ENCODE measurements at places on chromosomes 2 and 18.

GRCh38 chr2:174198846-174199564, 49.3 kb downstream of the OLA1 start:
- no peak for DNase-seq

GRCh38 chr2:203122317-203122986, 107.8 kb downstream of the NBEAL1 start:
- peak; percentile 6 for DNase-seq

DNA sequence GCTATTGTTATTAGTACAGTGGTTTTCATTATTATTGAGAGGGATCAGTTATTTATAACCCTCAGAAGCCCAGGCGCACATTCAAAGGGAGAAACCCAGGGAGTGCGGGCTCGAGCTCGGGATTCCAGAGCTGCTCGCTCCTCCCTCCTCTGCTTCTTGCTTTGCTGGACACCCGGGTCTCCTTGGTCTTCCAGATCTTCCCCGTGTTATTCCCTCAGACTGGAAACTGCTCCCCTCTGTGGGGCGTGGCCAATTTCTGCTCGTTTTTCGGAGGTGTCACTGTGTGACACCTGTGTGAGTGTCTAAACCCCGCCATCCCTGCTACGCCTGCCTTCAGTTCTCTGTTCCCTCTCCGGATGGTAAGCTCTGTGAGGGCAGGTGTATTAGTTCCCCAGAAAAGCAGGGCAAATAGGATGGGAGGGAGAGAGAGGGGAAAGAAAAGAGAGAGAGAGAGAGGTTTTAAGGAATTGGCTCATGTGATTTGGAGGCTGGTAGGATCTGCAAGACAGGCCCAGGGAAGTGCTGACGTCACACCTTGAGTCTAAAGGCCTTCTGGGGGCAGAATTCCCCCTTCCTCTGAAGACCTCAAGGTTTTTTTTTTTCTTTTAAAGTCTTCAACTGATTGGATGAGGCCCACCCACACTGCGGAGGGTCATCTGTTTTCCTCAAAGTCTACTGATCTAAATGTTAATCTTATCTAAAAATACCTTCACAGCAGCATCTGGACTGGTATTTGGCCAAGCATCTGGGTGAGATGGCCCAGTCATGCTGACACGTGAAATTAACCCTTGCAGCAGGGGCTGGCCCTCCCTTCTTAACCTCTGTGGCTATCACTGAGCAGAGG, 457.3 kb upstream of the ID2 start:
- DNase-seq: no peak

GRCh38 chr18:55153346-55153745, 194.1 kb upstream of the CCDC68 start:
- no peak for DNase-seq

DNA sequence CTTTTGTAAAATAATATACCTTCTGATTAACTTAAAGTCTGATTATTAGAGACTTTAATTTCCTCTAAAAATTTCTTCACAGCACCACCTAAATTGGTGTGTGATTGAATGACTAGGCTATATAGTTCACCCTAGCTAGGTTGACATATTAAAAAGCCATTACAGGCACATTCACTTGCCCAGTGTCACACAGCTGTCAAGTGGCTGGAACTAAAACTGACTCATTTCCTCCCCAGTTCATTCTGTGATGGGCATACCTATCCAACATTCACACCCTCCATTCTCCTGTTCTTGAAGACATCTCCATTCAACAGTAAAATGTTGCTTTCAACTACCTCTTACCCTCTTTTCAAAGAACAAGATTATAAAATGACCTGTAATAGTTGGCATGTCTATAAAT, 334.5 kb downstream of the ARHGAP15 start:
- DNase-seq: no peak

GRCh38 chr18:36095936-36096519, 28.7 kb upstream of the RPRD1A start:
- peak; percentile 68 for DNase-seq

DNA sequence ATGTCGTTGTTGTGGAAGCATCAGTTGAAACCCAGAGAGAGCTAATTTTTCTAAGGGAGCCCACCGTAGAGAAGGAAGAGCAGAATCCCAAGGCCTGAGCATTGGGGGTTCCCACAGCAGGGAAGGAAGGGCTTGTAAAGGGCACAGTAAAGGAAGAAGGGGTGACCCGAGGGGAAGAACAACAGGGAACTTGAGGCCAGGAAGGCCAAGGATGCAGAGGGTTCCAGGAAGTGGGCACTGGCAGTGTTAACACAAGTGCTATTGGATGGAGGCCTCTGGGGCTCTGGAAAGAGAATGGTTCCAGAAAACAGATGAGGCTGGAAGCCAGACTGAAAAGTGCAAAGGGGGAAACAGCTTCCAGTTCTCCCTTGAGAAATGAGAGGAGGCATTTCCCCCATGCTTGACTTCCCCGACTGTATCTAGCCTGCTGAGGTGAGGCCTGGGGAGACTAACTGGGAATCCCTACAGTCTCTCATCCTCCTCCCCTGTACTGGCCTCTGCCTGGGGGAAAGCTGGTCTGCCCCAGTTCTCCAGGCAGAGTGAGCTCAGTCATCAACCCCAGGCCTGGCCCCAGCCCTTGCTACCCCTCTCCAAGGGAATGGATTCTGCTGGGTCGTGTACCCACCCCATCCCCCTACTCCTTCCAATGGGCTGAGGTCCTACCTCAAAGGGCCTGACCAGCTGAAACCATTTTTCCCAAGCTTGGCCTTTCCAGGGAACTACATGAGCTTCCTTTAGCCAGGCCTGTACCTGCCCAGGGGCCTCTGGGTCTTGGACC, 43.2 kb upstream of the MRPL33 start:
- no peak for DNase-seq

DNA sequence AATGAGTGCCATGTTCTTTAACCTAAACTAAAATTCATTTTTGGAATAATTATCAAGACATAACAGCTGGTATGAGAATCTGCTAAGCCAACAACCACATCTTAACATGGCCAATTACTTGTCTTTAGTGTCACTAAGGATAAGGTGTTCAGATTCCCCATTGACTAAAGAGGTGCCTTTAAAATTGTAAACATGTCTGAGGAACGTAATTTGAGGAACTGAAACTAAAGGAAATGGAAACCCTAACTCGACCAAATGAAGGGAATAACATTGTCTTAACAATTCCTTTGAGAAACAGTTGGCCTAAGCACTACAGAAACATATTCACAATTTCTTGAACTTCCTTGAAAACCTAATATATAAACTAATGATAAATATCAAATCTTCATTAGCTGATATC, 355.4 kb upstream of the GULP1 start:
- no peak for DNase-seq

GRCh38 chr2:8364668-8365067, 317.2 kb upstream of the ID2 start:
- peak; percentile 54 for DNase-seq

GRCh38 chr18:31410716-31411483, 34.3 kb downstream of the DSG4 start:
- no peak for DNase-seq

- no peak for DNase-seq
Measured at GRCh38 chr2:12737297-12737696, 20.6 kb downstream of the TRIB2 start.

GRCh38 chr2:214801068-214801467, 8.4 kb downstream of the BARD1 start:
- DNase-seq: no peak

DNA sequence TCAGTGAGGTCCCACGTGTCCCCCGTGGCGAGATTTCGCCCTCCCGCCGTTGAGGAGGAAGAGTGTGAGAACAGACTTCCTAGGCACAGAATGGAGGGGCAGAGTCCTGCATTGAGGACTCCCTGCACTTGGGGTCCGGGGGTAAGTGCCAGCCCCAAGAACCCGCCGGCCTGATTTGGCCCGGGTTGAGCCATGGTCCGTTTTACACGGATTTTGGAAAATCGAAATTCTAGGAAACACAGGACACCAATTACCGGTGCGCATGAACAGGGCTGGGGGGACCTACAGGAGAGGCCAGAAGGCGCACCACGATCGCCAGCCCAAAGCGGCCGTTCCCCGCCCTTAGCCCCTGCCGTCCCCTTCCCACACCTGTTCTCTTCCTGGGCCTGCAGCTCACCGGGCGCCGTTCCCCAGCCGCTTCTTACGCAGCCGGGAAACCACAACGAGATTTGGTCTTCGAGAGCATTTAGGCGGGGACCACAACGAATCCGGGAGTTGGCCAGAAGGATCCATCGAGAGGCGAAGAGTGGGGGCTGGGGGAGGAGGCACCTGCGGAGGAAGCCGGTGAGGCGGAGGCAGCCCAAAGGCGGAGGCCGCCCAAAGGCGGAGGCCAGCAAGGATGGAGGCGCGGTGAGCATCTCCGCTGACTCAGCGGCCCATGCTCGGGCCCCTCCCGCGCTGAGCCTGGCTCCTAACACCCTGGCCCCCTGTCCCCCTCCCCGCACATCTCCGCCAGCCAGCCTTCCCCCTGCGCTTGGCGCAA, 464 bp upstream of the TLX2 start:
- DNase-seq: no peak

GRCh38 chr18:43719267-43719795, 442.0 kb upstream of the SYT4 start:
- DNase-seq: peak; percentile 4

- peak; percentile 7 for DNase-seq
Measured at GRCh38 chr2:68318914-68319397, 793 bp downstream of the CNRIP1 start.

- no peak for DNase-seq
Measured at GRCh38 chr2:137892739-137893138, 71.5 kb upstream of the HNMT start.

DNA sequence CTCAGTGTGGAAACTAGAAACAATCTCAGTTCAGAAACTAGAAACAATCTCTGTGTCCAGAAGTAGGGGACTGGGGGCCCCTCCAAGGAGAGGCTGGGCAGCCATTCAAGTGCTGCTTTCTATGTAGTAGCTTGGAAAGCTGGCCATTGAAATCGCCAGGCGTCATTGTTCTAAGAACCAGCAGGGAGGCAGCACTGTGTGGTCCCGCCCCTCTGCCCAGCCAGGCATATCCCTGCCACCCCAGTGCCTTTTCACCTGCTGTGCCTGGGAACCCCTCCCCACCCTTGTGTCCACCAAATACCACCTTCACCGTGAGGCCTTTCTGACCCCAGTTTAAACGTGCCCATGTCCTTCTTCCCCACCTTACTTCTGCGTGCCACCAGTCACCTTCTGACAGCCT, 221.6 kb downstream of the GBX2 start:
- no peak for DNase-seq

DNA sequence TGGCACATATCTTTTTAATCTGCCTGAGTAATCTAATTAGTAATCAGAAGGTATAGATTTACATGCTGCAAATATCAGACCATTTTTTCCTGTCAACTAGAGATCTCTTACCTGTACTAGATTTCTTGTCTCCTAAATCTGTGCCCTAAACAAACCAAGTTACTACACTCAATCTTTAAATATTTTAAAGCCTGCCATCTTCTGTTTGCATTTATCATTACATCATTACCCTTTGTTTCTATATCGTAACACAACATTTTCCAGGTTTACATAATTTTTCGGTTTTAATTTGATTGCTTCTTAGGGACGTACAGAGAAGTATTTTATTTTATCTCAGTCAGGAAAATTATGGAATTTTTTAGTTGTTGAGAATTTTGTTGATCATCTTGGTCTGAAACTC, 25.7 kb downstream of the PSMA8 start:
- no peak for DNase-seq

DNA sequence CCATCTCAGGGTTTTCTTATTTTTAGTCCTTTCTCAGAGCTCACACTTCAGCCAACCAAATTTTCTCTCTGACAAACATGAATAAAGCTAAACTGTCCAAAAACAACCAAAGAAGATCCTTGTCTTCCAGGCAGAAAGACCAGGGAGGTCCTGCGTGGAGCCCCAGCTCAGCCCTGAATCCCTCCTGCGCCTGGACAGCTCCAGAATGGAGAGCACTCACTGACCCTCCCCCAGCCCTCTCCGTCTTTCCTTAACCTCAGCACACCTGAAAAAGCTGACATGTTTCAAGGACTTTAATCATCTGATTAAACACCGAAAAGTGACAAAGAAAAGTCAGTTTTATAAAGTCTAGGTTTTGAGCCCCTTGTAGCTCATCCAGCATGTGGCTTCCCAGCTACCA, 22.9 kb upstream of the GNAL start:
- no peak for DNase-seq

GRCh38 chr2:174153757-174154680, 94.3 kb downstream of the OLA1 start:
- DNase-seq: peak; percentile 6

DNA sequence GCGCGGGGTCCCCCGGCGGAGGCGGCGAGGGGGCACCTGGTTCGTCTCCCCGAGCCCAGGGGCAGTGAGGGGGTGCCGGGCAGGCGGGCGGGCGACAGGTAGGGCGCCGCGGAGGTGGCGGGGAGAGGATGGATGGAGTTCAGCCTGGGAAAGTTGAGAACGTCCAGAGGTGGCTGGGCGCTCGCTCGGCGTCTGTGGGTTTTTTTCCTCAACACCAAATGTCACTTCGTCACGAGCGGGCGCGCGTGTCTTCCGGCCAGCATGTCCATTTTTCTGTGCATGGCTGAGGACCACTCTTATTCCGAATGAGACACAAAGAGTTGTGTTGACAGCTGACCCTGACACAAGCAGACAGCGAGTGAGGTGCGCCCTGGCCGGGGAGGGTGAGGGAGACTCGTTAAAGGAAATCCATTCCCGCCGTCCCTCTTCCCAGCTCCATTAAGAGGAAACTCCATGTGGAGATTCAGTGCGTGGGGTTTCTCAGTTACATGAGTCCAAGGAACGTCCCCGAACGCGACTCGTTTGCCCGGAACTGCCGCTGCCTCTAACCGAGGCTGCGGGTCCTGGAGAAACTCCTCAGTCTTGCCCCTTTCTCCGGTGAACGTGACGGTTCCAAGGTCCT, 859 bp downstream of the GREB1L start:
- peak; percentile 34 for DNase-seq

GRCh38 chr2:67510745-67511144, 113.6 kb downstream of the ETAA1 start:
- DNase-seq: no peak

- peak; percentile 78 for DNase-seq
Measured at GRCh38 chr18:21167641-21168377, 56.2 kb upstream of the ROCK1 start.

DNA sequence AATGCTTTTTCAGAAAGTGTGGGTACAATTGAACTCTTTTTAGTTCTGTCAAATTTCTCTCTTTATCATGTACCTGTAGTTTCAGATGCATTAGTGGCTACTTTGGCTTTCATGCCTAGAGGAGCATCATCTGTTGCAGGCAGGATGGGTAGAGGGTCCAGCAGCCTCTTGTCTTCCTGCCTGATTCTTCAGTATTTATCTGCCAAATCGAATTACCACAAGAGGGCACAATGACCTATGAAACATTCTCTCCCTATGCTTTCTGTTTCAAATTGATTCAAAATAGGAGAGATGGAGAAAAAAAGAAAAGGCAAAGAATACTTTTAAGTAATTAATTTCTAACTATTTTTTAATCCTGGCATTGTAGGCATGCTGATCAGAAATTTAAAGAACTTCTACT, 477.2 kb downstream of the TRIB2 start:
- DNase-seq: peak; percentile 17

- DNase-seq: no peak
Measured at GRCh38 chr2:226023383-226023782, 623.9 kb downstream of the NYAP2 start.

DNA sequence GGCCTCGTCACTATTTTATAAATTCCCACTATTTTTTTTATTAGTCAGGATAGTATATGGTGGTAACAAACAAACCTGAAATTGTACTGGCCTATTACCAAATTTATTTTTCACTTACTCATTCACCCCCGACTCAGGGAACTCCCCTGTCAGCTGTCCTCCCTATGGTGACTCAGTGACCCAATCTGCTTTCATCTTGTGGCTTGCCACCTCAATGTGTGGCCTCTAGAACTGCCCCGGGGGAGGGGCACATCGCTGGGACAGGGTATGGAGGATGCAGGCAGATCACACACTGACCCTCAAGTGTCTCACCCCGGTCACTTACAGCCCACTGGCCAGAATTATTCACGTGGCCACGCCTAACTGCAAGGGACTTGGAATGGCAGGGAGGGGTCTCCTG, 71.6 kb downstream of the ACTR2 start:
- no peak for DNase-seq
